Esophagus mucosa (tissue), 1 donor: ENCODE measurements at places on chromosomes 4 and X.

- ATAC-seq: no peak
These were observed 4.8 kb upstream of the RELL1 start for GRCh38 chr4:37690976-37691375.

DNA sequence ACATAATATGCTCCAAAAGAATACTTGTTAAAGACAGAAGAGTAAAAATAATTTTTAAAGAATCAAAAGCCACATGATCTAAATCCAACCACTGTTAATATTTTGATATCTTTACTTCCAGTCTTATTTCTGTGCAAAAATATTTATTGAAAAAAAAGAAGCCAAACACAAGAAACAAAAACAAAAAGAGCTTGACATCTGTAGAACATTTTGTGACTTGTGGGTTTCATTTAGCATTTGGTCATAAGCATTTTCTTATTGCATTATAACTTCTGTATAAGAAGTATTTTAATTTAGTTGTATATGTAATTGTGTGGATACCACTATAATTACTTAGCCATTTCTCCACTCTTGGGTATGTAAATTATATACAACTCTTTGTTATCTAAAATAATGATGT, 63.1 kb downstream of the DIPK2B start:
- ATAC-seq: no peak

DNA sequence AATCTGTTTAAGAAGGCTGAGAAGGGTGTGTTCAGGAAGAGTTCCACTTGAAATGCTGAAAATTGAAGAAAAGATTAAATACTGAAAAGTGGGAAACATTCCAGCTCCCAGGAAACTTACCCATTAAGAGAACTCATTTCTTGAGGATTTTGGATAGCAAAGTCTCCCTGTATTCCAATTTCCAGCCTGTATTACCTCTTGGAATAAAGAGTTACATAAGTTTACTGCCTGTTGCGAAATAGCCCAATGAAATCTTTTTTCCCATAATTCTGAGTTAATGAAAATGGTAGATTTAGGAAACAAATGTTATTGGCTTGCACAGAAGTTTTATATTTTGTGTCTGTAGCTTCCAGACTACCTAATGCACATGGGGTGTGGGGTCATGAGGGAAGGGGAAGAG, 12.0 kb downstream of the NHSL2 start:
- ATAC-seq: no peak

DNA sequence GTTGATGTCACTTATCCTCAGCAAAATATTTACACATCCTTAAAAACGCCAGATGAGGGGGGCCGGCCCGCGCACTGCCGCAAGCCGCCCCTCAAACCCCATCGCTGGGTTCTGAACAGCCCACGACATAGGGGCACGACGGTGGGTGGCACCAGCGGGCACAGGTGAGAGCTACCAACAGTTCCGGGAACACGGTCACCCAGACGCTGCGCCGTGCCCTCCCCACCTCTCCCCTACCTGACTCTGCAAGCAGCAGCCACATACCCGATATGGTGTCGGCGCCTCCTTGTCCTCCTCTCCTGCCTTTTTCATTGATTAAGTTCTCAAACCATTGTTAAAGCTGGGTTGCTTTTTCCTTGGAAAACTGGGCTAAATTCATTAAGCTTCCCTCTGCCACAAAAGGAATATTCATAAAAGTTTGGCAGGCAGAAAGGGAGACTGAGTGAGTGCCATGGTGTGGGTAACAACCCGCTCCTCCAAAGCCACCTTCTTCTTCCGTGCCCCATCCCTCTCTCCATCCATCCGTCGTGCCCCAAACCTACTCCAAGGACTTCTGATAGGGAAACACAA, 1.4 kb downstream of the RAI2 start:
- ATAC-seq: no peak
